ENCODE measurements at places on chromosomes 16 and 17.

DNA sequence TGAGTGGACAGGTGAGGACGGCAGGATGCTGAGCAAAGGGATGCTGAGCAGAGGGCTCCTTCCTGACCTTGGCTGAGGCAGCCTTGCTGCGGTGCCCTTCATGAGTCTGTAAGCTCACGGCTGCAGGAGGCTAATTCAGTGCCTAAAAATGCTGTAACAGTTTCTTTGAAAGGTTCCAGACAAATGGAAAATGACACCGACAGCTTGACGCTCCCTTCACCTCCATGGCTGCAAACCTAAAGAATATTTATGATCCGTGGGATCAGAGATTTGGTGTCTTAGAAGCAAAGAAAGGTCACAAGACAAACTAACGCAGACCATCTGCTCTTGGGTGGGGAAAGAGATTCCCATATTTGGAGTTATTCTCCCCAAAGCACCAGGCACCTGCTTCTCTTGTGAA is 28.0 kb downstream of the TOM1L2 start:
- H3K4me1 ChIP-seq, result peaks cover 46% of the 10 kb centered on the region
- no peak overlapping the region for H3K27ac ChIP-seq
- no peak for DNase-seq
- H3K27me3 ChIP-seq, result no peaks in the 10 kb centered on the region
- no peaks in the 10 kb centered on the region for H3K36me3 ChIP-seq

GRCh38 chr16:25066426-25066746 is 45.2 kb upstream of the LCMT1 start:
- H3K4me1 ChIP-seq, result peaks cover 48% of the 10 kb centered on the region
- H3K4me3 ChIP-seq, result peak overlapping the region; percentile 70
- peak overlapping the region; percentile 88 for H3K27ac ChIP-seq
- no peaks in the 10 kb centered on the region for H3K27me3 ChIP-seq

DNA sequence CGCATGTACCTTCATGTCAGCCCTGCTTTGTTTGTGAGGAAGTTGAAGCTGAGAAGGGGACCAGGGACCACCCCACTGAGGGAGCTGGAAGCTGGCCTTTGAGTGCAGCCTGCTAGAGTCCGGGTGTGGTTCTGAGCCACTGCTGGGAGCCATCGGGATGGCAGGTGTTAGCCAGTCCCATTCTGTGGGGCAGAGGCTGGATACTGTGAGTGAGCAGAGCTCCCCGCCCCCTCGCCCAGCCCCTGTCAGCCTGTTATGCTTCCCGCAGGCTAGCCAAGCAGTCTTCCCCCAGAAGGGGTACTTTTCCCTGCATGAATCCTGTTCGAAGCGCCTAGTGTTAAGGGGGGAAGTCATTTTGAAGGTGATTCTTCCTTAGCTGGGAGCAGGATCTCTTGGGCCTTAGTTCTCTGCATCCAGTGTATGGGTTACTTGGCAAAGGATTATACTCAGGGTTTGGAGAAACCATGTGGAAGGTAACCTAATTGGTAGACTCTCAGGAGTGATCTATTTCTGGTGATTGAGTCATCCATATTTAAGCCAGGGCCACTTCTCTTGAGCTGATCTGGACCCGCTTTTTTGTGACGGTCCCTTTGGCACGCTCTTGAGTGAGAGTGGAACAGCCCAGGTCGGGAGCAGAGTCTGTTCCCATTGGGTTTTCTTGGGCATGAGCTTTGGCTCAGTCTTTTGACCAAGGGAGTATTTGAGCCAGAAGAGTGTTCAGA is 23.8 kb downstream of the AKAP1 start:
- H3K4me1 ChIP-seq, result peaks cover 8% of the 10 kb centered on the region
- DNase-seq, result no peak
- no peaks in the 10 kb centered on the region for H3K27me3 ChIP-seq
- peaks cover 79% of the 10 kb centered on the region for H3K36me3 ChIP-seq
- H3K4me3 ChIP-seq, result no peak overlapping the region

DNA sequence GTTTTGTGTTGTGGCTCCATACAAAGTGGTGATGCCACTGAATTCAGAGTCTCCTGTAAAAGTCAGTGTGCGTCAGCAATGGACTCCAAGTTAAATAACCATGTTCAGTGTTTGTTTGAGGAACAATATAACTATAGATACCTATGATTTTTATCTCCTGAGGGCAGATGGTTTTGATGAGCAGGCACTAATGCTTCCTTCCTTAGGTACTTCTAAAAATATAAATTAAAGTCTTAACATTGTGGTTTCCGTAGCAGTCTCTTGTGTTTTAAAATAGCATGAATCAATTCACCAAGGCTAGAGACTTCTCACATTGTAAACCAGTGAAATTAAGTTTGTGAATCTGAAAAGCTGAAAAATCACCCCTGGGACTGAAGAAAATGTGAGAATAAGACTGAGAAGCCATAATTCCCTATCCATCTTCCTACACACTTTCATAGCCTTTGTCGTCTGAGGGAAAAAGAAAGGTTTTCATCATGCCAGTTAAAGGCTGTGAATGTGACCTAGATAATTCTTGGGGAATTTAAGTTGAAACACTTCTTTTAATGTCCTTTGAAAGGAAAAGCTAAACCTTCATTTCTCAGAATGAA is 1502.9 kb downstream of the CDH11 start:
- no peaks in the 10 kb centered on the region for H3K27me3 ChIP-seq
- no peak overlapping the region for H3K27ac ChIP-seq
- no peaks in the 10 kb centered on the region for H3K36me3 ChIP-seq
- no peak overlapping the region for H3K4me3 ChIP-seq

DNA sequence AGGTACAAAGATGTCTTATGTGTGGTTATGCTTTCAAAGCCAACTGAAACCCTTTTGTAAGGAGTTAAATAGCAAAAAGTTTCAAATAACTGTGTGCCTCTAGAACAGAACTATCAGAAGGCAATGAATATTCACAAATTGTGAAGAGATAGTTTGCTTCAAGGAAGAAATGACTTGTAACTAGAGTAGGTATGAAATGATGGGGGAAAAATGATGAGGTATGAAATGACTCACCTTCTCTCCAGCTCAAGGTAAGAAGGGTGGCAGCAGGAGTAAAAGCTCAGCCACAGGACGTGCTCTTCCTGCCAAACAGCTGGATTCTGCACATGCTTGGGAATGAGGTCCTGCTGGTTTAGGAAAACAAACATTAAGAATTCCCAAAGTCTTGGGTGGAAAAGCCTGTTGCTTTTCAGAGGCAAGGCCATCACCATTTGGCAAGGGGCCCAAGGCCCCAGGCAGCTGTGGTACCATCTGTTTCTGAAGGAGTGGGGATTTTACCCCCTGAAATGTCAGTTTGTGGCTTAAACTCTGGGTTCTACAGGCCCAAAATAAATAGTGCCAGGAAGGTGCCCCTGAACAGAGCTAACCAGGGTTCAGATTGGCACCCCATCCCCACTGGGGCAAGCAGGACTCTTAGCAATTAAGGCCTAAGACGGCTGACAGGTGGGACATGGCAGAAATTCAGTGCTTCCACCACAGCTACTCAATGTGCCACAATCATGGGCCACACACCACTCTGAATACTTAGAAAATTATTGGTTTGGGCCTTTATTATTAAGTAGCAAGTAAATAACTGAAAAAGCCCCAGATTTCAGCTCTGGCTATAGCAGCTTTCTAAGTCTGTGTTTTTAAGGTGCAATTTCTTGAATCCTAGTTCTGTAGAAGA is 13.3 kb downstream of the HERPUD1 start:
- no peaks in the 10 kb centered on the region for H3K27me3 ChIP-seq
- peaks cover 65% of the 10 kb centered on the region for H3K4me1 ChIP-seq
- peak; percentile 72 for DNase-seq
- H3K4me3 ChIP-seq, result peak overlapping the region; percentile 62

DNA sequence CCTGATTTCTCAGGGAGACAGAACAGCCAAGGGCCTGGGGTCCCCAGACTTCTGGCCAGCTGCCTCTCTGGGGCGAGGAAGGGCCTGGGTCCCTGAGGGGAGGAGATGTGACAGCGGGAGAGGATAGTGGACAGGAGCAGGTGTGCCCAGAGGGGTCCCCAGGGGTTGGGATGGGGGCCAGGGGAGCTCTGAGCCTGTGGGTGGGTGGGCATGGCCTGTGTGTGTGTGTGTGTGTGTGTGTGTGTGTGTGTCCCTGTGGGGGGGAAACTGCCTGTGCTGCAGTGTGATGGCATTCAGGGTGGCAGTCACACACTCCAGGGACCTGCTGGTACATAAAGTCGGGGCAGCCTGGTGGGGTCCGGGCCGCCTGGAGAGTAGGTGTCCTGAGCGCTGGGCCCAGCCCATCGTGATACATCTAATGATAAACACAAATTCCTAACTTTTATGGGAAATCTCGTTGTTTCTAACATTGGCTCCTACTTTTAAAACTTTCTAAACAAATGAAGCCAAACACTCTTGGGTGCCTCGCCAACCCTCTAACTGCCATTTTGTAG is 1.4 kb downstream of the ITGB4 start:
- H3K27ac ChIP-seq, result no peak overlapping the region
- no peak overlapping the region for H3K4me3 ChIP-seq
- peaks cover 3% of the 10 kb centered on the region for H3K4me1 ChIP-seq
- no peaks in the 10 kb centered on the region for H3K36me3 ChIP-seq
- DNase-seq, result no peak
- H3K27me3 ChIP-seq, result peaks cover 13% of the 10 kb centered on the region

GRCh38 chr16:57669476-57670162 is 1.5 kb downstream of the ADGRG3 start:
- no peak overlapping the region for H3K4me3 ChIP-seq
- DNase-seq, result no peak
- H3K27ac ChIP-seq, result no peak overlapping the region
- no peaks in the 10 kb centered on the region for H3K4me1 ChIP-seq
- H3K27me3 ChIP-seq, result no peaks in the 10 kb centered on the region

GRCh38 chr17:41885733-41886132 is 20.5 kb upstream of the KLHL11 start:
- peak overlapping the region; percentile 24 for H3K27ac ChIP-seq
- DNase-seq, result no peak
- no peaks in the 10 kb centered on the region for H3K4me1 ChIP-seq
- no peak overlapping the region for H3K4me3 ChIP-seq
- H3K36me3 ChIP-seq, result peaks cover 88% of the 10 kb centered on the region

GRCh38 chr17:65917560-65917959 is 274.4 kb downstream of the CEP112 start:
- no peak overlapping the region for H3K4me3 ChIP-seq
- no peak overlapping the region for H3K27ac ChIP-seq
- H3K4me1 ChIP-seq, result peaks cover 25% of the 10 kb centered on the region
